ENCODE measurements at places on chromosomes 4 and X.

GRCh38 chr4:105106426-105106825 lies 40.2 kb upstream of the TET2 start:
- DNase-seq = no peak

DNA sequence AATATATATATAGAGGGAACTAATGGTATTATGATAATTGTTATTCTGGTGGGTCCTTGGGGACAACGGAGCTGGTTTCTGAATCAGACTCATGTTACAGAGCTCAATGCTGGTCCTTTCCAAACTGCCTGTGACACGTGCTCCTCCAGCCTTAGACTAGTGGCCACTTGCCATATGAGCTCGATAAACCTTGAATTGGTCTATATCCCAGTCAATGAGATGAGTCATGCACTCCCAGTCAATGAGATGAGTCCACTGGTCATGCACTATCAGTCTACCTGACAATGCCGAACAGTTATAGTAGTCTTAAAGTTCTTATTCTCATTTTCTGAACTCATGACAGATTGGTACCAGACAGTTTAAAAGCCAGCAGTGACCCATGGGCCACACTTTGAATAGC lies 325.2 kb downstream of the LDB2 start:
- peak; percentile 22 for DNase-seq

- DNase-seq = peak; percentile 33
Observed at GRCh38 chr4:109207061-109207460, 95.4 kb downstream of the COL25A1 start.

DNA sequence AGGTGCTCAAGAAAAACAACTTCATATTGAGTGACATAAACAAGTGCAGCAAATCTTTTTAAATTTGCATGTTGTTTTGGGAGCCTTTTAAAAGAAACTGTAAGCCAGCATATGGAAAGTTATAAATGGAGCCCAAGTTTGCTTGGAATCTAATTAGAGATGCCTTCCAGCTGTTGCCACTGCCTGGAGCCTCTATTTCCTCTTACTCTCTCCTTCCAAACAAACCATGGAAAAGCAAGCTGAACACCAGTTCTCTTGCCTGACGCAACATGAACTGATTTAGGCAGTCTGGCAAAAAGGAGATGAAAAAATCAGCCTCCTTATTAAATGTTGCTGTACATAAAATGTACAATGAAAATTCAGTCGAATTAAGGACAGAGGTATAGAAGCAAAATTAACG lies 21.5 kb downstream of the ARSJ start:
- DNase-seq = no peak

GRCh38 chr4:188082796-188083195 lies 26.6 kb downstream of the TRIML2 start:
- DNase-seq = peak; percentile 23

DNA sequence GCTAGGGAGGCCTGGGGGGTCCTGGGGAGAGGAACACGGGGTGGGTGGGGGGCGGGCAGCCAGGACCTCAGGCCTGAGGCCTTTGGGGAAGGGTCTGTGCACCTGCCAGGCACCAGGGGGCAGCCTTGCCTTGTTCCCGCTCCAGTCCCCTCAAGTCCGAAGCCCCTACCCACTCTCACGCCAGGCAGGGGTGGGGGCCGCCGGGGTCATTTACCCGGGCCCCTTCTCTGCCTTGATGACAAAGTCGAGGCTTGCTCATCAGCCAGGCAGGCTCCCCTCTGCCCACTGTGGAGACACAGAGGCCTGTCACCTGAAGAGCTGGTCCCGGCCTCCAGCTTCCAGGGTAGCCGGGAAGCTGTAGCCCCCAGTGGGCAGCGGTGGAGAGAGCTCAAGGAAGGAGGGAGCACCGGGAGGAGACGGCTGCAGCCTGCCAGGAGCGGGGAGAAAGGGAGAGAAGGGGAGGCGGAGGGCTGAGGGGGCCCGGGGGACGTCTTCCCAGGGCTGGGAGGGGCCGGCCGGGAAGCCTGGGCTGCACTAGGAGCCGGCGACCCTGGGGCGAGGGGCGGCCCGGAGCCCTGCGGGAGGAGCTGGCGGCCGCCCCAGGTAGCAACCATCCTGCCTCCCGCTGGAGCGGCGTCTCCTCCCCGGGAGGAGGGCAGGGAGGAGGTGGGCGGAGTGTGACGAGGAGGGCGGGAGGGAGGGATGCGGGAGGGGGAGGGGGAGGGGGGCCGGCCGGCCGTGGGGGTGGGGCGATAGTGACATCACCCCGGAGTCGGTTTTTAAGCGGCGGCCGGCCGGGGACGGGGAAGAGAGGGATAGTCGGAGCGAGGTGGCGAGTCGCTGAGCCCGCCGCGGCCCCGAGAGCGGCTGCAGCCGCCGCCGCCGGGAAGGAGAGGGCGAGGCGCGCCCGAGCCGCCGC lies at the start of gene SLC6A8:
SLC6A8 (plus strand) TSS at position 806 of the 919 bp plus-strand sequence. CDS start 649 bp downstream, outside the sequence.
- DNase-seq = peak; percentile 65

- peak; percentile 87 for DNase-seq
Observed at GRCh38 chr4:54902271-54902670, 223.1 kb downstream of the KDR start.

- DNase-seq = no peak
Observed at GRCh38 chrX:10603612-10604011, 16.8 kb downstream of the MID1 start.

GRCh38 chr4:55087009-55087912 lies 38.1 kb downstream of the KDR start:
- no peak for DNase-seq

GRCh38 chr4:86054286-86055032 lies 305.4 kb downstream of the MAPK10 start:
- no peak for DNase-seq
